Esophagus mucosa (tissue), 1 donor: ENCODE measurements at places on chromosomes 7 and 10.

DNA sequence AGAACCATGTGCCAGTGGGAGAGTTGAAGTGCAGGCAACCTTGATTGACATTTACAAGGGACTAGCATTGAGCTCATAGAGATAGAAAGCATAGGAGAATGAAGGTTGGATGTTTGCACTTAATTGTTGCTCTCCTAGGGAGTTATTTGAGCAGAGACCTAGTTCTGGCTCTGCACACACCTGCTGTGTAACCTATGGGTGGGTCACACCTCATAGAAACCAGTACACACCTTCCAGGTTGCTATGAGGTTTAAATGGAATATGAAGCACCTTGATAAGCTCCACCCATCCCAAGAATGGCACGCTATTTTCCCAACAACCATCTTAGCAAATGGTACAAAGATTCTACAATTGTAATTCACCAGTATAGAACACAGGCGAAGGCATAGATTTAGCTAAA lies 86.2 kb upstream of the AOAH start:
- no peak for ATAC-seq

DNA sequence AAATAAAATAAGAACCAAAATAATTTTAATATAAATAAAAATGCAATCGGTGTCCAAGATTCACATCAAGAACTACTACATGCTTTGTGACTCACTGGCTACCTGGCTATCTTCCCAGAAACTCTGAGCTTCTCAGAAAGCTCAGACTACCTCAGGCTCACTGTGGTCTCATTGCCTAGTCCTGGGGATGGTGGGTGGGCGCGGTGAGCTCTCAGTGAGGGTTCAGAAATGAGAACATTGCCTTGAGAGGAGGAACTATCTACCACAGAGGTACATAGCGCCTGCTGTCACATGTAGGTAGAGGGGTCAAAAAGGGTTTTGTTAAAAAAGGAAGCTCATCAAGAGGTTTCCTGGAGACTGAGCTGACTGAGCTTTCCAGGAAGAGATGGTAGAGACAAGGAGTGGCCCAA lies 108.0 kb downstream of the WDFY4 start:
- peak; percentile 18 for ATAC-seq

GRCh38 chr7:14855033-14855794 lies 47.3 kb downstream of the DGKB start:
- ATAC-seq: no peak

- ATAC-seq: no peak
These were observed 159.3 kb downstream of the ELMO1 start for GRCh38 chr7:37289367-37289766.

DNA sequence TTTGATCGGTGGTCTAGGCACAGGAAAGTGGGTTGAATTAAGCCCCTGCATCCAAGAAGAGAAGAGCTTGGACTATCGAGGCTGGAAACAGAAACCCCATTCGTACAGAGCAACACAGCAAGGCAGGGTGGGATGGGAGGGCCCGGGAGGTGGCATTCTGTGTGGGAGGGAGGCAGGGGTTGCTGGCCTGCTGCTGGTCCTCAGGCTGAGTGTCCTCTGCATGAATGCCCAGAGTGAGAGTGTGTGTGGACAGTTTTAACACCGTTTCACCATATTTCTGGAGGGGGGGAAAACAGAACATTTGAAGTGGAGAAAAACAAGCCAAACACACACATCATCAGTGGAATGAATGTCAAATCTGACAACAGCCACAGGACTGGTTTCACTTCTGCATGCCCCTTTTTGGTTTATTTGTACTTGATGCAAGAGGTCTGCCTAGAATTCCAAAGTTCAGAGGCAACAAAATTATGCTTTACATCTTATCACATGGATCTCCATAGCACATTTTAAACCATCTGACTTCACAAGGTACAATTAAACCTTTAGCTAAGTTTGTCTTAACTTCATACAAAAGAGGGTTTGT lies 11.1 kb upstream of the ENO4 start:
- ATAC-seq: no peak

GRCh38 chr10:71971769-71972555 lies 7.8 kb downstream of the CHST3 start:
- ATAC-seq: no peak
